T-cell (primary cell): ENCODE measurements at places on chromosomes 5 and 9. TPM values are rescaled to one million over a fixed set of nuclear protein-coding genes. Genes with fewer than 3 reads are reported as not detected.

Gene ASS1
- total RNA-seq = not detected

Gene EIF4EBP3
- total RNA-seq = 21.1 TPM

Gene MYO10
- 0.47 TPM for total RNA-seq

Gene NEUROG1
- total RNA-seq = not detected

Gene NUTM2F
- total RNA-seq = not detected

Gene PCDHB7
- total RNA-seq = not detected

Gene PLPP7
- total RNA-seq = 0.13 TPM

Gene KDM3B
- total RNA-seq = 72.9 TPM

Gene SLIT3
- total RNA-seq = 0.13 TPM

Gene ZDHHC21
- 6.2 TPM for total RNA-seq

Gene PCDHA9
- not detected for total RNA-seq

Gene ZBTB34
- total RNA-seq = 5.4 TPM

Gene DBH
- total RNA-seq = 0.32 TPM

Gene FSTL4
- total RNA-seq = not detected

Gene PCDH12
- total RNA-seq = not detected

Gene IFNA2
- total RNA-seq = not detected

Gene MARCHF6
- 171 TPM for total RNA-seq

Gene FOXD4L3
- 0.38 TPM for total RNA-seq

Gene GPR151
- not detected for total RNA-seq

Gene WNT8A
- total RNA-seq = not detected

Gene KCNN2
- not detected for total RNA-seq

Gene PRR16
- not detected for total RNA-seq

Gene GAPT
- 0.85 TPM for total RNA-seq

Gene ZNF618
- 1.4 TPM for total RNA-seq

Gene PRRX2
- total RNA-seq = 0.26 TPM

Gene PCDHGA8
- total RNA-seq = 0.05 TPM

Gene AP3B1
- total RNA-seq = 40.8 TPM

Gene SLC6A18
- total RNA-seq = not detected

Gene ORM1
- total RNA-seq = 6.2 TPM

Gene SLC27A4
- total RNA-seq = 7.3 TPM

Gene HMCN2
- total RNA-seq = 0.03 TPM

Gene TXNDC8
- not detected for total RNA-seq

Gene POLK
- total RNA-seq = 25.0 TPM

Gene AGTPBP1
- 47.7 TPM for total RNA-seq

Gene SPINK5
- total RNA-seq = not detected

Gene NTNG2
- total RNA-seq = 4.8 TPM

Gene CNTFR
- total RNA-seq = not detected

Gene NPR3
- 0.54 TPM for total RNA-seq

Gene SELENOP
- 2.7 TPM for total RNA-seq

Gene PCDHB14
- not detected for total RNA-seq

Gene SLC36A2
- total RNA-seq = not detected

Gene NUTM2G
- total RNA-seq = not detected

Gene CD14
- 1.8 TPM for total RNA-seq

Gene SV2C
- not detected for total RNA-seq

Gene FAT2
- total RNA-seq = not detected

Gene PRDM9
- not detected for total RNA-seq

Gene TCERG1
- 92.0 TPM for total RNA-seq

Gene ARHGEF28
- 0.47 TPM for total RNA-seq

Gene C8G
- total RNA-seq = 3.8 TPM
